ENCODE measurements at places on chromosomes 16 and 17. TPM values are rescaled to one million over a fixed set of nuclear protein-coding genes. Genes with fewer than 3 reads are reported as not detected.

PRSS21 gene
- 4.0 TPM for total RNA-seq

DNA sequence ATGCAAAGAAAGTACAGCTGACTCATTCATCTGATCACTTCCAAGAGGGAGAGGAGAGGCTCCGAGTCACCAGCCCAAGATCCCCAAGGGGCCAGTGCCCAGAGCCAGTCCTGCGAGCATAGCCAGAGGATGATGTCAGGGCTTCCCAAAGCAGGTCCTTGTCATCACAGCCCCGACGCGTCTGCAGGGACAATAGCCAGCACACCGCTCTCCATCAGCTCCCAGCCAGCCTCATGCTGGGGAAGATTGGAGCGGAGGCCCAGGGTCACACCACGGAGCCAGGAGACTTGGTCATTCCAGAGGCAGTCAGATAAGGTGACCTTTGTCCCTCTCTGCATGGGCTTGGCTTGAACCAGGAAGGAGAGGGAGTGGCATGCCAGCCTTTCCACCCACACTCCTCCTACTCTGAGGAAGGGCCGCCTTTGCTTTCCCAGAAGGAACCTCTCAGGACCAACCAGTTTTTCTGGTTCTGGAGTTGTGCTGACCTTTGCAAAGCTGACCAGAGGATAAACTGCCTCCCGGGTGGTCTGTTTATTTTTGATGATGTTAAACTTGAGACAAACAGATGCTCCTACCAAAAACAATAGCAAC lies 58.3 kb upstream of the ARHGAP44 start:
- H3K36me3 ChIP-seq = no peaks in the 10 kb centered on the region
- H3K27me3 ChIP-seq = no peaks in the 10 kb centered on the region
- H3K4me3 ChIP-seq = no peak overlapping the region
- H3K27ac ChIP-seq = no peak overlapping the region
- no peak for DNase-seq
- no peaks in the 10 kb centered on the region for H3K4me1 ChIP-seq

ITGB4 gene
- total RNA-seq = 0.68 TPM

KRT12 gene
- total RNA-seq = not detected

- H3K4me1 ChIP-seq = no peaks in the 10 kb centered on the region
- H3K27me3 ChIP-seq = no peaks in the 10 kb centered on the region
- H3K4me3 ChIP-seq = no peak overlapping the region
- DNase-seq = no peak
- H3K27ac ChIP-seq = no peak overlapping the region
These were observed 361.6 kb downstream of the WWOX start for GRCh38 chr16:78461087-78461486.

FAM117A gene
- 61.0 TPM for total RNA-seq

VPS35 gene
- 86.8 TPM for total RNA-seq

GRCh38 chr17:60743799-60744198 lies 66.1 kb downstream of the BCAS3 start:
- H3K27ac ChIP-seq = no peak overlapping the region
- no peak overlapping the region for H3K4me3 ChIP-seq
- no peaks in the 10 kb centered on the region for H3K4me1 ChIP-seq

TP53TG3 gene
- not detected for total RNA-seq

GRCh38 chr17:29569245-29569950 lies 897 bp downstream of the TP53I13 start:
- H3K27ac ChIP-seq = peak overlapping the region; percentile 59
- no peaks in the 10 kb centered on the region for H3K27me3 ChIP-seq
- peak; percentile 18 for DNase-seq
- peak overlapping the region; percentile 83 for H3K4me3 ChIP-seq
- H3K36me3 ChIP-seq = peaks cover 35% of the 10 kb centered on the region

DNA sequence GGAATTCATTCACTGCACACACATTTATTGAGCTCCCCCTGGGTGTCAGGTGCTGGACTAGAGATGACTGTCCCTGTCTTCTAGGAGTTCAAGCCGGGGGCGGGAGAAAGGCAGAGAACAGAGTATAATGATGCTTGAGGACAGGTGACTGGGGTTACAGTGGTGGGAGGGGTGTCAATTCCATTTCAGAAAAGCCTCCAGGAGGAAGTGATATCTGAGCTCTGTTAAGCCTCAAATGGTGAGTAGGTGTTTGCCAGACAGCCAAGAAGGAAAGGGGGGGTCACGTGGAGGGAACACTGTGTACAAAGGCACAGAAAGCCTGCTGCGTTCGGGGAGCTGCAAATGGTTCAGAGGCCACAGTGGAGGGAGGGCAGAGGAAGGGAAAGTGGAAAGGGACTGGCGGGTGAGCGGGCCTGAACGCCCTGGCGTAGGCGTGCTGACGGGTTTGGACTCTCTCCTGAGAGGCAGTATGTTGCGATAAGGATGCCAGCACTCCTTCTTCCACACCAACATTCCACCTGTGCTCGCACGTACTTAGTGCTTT lies 9.7 kb upstream of the NXPH3 start:
- H3K27ac ChIP-seq = no peak overlapping the region
- H3K36me3 ChIP-seq = no peaks in the 10 kb centered on the region
- H3K27me3 ChIP-seq = peaks cover 25% of the 10 kb centered on the region
- H3K4me3 ChIP-seq = no peak overlapping the region

ENO3 gene
- total RNA-seq = 26.8 TPM

GRCh38 chr17:80561541-80562114 lies 17.0 kb downstream of the RPTOR start:
- no peak overlapping the region for H3K4me3 ChIP-seq
- DNase-seq = no peak
- H3K36me3 ChIP-seq = no peaks in the 10 kb centered on the region

CTRB2 gene
- total RNA-seq = not detected

CHAD gene
- total RNA-seq = not detected

DNA sequence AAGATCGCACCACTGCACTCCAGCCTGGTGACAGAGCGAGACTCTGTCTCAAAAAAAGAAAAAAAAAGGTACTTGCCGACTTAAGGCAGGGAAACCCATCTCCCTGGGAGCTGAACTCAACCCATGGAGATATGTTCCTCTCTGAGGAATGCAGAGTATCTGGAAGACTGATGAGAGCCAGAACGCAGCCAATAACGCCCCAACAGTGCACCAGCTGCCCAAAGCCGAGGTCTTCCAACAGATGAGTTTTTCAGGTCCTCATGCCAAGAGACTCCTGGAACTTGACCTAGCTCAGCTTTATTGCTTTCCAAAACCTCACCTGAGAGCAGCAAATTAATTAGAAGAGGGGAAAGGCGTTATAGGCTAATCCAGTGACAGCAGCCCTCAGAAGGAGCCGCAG lies 9.4 kb downstream of the ELAC2 start:
- no peak overlapping the region for H3K4me3 ChIP-seq
- H3K27me3 ChIP-seq = no peaks in the 10 kb centered on the region
- no peak overlapping the region for H3K27ac ChIP-seq

DNA sequence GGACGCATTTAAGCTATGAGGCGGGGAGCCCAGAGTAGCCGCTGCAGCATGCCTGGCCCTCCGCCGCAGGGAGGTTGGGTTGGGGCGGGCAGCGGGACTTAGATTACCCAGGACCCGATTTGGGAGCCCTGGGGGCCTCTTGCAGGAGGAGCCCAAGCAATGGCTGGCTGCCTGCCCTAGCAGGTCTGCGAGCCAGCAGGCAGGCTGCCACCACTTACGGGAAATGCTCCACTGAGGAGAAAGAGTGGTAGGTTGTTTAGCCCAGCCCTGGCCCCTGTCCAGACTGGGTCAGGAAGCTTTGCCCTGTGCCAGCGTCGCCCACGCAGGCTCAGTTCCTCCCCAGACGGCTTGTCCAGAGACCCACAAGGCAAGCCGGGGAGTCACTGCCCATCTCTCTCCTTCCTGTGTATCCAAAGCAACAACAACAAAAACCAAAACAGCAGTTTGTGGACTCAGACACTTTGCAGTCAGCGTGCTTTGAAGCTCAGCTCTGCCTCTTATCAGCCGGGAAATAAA lies 10.3 kb upstream of the TVP23A start:
- DNase-seq = no peak
- H3K4me1 ChIP-seq = no peaks in the 10 kb centered on the region
- H3K27ac ChIP-seq = no peak overlapping the region
- H3K4me3 ChIP-seq = no peak overlapping the region
- H3K36me3 ChIP-seq = no peaks in the 10 kb centered on the region

DNA sequence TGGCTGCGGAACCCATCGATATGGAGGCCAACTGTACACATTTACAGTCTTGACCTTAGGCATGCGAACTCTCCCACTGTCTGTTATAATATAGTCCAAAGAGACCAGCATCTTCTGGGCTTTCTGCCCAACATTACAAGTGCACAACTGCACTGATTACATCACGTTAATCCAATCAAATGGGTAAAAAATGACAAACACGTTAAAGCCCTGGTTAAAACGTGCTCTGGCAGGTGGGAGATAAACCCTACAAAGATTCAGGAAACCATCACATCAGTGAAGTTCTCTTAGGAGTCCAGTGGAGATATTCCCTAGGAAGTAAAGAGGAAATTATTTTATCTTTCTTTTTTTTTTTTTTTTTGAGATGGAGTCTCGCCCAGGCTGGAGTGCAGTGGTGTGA lies 23.7 kb upstream of the XYLT2 start:
- no peaks in the 10 kb centered on the region for H3K36me3 ChIP-seq
- peaks cover 10% of the 10 kb centered on the region for H3K4me1 ChIP-seq

- H3K4me3 ChIP-seq = no peak overlapping the region
- DNase-seq = no peak
These were observed 191.6 kb downstream of the CCDC182 start for GRCh38 chr17:57553526-57553925.

TRPV3 gene
- 0.13 TPM for total RNA-seq

DNA sequence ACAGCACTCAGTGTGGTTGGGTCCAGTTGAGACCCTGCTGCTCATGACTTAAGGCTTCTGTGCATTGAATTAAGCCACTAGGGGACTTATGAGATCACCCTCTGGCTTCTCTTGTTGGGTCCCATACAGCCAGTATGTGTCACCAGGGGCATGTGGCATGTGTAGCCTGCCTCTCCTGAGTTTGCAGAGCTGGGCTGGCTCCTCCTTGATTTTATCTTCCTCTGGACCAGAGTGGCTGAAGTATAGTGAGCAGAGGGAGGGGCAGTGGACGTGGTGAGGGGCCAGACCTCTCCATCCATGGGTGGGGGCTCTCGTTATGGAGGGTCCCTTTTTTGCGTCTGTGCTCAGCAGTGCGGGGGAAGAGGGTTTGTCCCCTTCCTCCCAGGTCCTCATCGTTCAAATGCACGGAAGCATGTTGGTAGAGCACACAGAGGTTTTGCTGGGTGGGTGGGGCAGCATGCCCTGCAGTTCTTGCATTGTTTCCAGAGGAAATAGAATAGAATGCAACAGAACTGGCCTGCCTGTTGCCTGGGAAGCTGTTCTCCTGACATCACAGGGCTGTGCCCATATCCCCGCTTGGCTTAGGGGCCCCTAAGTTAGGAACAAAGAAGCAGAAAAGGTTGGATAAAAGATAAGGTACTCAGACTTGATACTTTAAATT lies 77.4 kb downstream of the SPECC1 start:
- peaks cover 15% of the 10 kb centered on the region for H3K4me1 ChIP-seq
- H3K27ac ChIP-seq = no peak overlapping the region
- no peaks in the 10 kb centered on the region for H3K27me3 ChIP-seq
- no peak overlapping the region for H3K4me3 ChIP-seq
- no peaks in the 10 kb centered on the region for H3K36me3 ChIP-seq

DNA sequence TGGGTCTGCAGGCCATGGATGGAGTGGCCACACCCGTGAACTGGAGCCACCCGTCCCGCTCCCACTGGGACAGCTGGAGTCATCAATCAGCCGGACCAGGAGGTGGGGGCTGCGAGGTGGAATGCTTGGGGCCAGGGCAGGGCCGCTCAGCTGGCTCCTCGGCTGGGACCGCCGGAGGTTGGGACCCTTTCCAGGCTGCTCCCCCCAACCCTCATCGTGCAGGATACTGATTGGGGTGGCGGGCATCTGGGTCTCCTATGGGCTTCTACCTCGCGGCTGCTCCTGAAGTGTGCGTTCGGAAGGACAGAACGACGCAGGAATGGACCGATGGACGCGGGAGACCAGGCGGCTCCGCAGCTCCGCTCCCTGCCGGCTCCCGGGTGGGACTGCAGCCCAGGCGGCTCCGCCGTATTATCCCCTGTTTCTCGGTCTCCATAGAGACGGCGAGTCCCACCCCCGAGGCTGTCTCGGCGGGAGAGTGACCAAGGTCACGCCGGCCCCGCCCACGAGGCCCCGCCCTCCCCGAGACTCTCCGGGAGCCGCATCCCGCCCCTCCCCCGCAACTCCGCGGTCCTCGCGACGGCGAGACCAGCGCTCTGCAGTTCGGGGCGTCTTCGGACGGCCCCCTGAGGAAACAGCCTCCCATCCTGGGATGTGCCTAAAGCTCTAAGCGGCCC lies at the start of gene TPPP3:
Gene TPPP3, minus strand, starts transcription at position 388 of the 677 bp plus-strand sequence. CDS start 2,387 bp downstream, outside the sequence.
- no peak within 1 kb of the TSS for H3K4me3 ChIP-seq
- H3K4me1 ChIP-seq = peaks cover 5% of the 10 kb centered on the region
- H3K36me3 ChIP-seq = no peaks in the 10 kb centered on the region
- H3K27me3 ChIP-seq = peaks cover 44% of the 10 kb centered on the region

DNA sequence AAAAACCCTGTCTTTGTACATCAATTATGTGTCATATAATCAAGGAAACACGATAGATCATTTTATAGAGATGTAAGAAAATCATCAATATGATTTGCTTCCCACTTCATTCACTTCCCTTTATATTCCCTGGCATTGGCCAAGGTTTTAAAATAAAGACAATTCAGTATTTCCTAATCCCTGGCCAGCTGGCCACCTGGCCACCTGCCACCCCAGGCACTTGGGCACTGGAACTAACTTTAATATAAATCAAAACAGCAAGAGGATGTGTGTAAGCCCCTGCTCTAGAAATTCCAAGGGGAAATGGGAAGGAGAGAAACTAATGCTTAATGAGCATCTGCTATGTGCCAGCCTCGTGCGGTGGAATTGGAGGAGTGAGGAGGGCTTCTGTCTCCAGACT lies 58.6 kb upstream of the TOB1 start:
- H3K36me3 ChIP-seq = no peaks in the 10 kb centered on the region
- no peak overlapping the region for H3K27ac ChIP-seq
- no peak overlapping the region for H3K4me3 ChIP-seq
- H3K27me3 ChIP-seq = peaks cover 17% of the 10 kb centered on the region
- peaks cover 47% of the 10 kb centered on the region for H3K4me1 ChIP-seq

PRAC2 gene
- not detected for total RNA-seq

- H3K4me3 ChIP-seq = no peak overlapping the region
- H3K36me3 ChIP-seq = no peaks in the 10 kb centered on the region
- peak overlapping the region; percentile 57 for H3K27ac ChIP-seq
- peaks cover 52% of the 10 kb centered on the region for H3K4me1 ChIP-seq
These were observed 68.7 kb downstream of the RAI1 start for GRCh38 chr17:17749921-17750320.

C16orf82 gene
- not detected for total RNA-seq

CCDC200 gene
- total RNA-seq = 0.53 TPM

HID1 gene
- total RNA-seq = 0.38 TPM

DNA sequence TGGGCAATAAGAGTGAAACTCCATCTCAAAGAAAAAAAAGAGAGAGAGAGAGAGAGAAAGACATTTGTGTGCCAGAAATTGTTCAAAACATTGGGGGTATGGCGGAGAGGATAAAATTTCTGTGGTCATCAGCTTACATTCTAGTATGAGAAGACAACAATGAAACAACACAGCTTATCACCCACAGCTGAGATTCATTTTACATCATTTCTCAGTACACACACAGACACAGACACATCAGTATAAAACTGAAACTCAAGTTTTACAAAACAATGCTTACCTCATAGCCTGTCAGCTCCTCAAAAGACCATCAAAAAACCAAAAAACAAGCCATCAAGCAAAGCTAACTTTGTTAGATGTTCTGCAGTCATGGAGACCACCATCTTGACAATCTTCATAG lies 31.4 kb upstream of the CNEP1R1 start:
- H3K27ac ChIP-seq = no peak overlapping the region
- H3K36me3 ChIP-seq = no peaks in the 10 kb centered on the region
